Epithelial cell of proximal tubule (primary cell): ENCODE measurements at places on chromosomes 2 and 18. TPM values are rescaled to one million over a fixed set of nuclear protein-coding genes. Genes with fewer than 3 reads are reported as not detected.

Gene NYAP2
- total RNA-seq: not detected in 2 replicates

Gene ADCYAP1
- total RNA-seq: not detected in 2 replicates

Gene DOK6
- 0.06 and 0.07 TPM in 2 replicates for total RNA-seq

Gene STPG4
- 0.58 TPM in 1 of 2 replicates, not detected in the other for total RNA-seq

Gene CKAP2L
- total RNA-seq: 18.8 and 23.4 TPM in 2 replicates

Gene TCF23
- not detected in 2 replicates for total RNA-seq

DNA sequence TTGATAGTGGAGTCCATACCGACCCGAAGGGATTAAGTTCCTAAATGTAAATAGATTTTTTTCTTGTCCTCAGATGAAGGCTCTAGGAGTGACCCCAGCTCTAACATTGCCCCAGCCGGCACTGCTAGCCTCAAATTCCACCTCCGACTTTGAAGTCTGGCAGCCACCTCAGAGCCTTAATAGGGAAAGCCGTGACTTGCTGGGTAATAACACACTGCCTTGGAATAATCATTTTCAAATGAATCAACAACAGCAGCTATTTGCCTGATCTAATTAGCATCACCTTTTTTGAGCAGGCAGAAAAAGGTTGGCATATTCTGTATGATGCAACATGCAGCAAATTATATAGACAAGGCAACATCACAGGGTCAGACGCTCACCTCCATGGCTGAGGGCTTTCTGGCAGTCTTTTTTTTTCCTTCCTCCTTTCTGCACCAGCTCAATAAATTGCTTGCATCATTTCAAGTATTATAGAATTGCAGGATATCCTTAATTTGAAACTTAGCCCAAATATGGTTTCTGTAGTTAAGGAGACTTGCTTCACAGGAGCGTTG is 276.5 kb upstream of the ATP5MC3 start:
- DNase-seq: no peak

GRCh38 chr18:71808616-71809015 is 735.5 kb downstream of the CBLN2 start:
- DNase-seq: no peak

DNA sequence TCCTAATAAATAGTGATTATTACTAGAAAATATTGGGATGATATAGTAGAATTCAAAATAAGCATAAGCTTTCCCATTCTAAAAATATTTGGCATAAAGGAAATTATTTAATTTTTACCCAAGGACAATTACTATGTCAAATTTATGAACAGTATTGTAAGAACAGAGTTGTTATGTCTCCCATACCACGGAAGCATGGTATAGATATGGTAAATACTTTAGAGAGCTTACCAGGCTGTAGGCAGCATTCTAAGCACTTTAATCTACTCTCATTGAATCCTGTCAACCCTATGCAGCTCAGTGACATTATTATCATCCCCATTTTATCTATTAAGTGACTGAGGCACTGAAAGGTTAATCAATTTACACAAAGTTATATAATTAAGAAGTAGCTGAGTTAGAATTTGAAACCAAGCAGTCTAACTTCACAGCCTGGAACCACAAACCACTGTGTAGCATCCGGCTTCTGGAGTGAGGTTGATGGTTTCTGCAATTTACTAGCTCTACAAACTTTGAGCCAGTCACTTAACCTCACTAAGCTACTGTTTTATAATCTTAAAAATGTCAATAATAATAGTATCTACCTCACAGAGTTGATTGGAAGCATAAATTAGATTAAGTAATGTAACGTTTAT is 323.7 kb downstream of the ARHGAP15 start:
- DNase-seq: no peak

- no peak for DNase-seq
Measured at GRCh38 chr2:157359628-157360027, 34.0 kb upstream of the ERMN start.

DNA sequence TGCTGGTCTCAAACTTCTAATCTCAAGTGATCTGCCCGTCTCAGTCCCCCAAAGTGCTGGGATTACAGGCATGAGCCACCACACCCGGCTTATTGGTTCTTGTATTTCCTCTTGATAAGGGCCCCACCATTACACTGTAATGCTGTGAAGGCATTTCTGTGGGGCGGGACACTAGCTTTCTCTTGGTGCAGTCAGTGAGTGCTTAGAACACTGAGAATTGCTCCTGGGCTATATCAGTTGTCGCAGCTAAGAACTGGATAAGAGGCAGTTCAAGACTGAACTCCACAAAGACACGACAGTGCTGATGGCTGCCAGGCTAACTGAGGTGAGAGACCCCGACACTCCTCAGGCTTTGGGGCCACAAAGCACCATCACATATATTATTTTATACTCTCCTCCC is 2.1 kb downstream of the KHK start:
- no peak for DNase-seq
